ENCODE measurements at places on chromosomes 5 and 9.

DNA sequence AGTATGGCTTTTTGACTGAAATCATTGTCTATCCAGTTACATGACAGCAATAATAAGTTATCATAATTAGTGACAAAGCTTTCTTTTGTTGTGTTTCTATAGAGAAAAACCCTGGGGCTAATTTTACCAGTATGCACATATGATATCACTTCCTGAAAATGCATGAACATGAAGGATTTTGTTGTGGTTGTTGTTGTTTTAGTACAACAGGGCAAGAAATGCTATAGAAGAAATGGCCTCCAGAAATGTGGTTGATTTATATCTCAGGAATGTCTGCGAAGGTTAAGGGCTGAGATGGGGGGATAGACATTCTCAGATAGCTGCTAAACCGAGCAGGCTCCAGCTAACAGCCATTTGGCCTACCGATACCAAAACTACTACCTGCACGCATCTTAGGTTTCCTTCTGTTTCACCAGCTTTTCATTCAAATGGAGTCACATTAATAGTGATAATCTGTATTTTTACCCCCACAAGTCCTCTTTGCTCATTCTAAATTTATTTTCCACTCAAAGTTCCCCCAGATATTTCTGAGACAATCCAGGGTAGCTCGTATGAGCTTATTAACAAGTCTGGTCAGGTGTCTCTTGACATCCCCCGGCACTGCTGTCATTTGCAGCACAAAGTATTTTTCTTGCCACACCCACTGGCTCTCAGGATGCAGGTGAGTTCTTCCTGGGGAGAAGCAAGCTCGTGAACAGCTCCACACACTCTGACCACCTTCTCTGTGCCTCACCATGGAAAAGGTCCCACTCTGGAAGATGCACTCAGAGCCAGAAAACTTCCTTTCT lies 232.4 kb upstream of the GAS1 start:
- no peak for DNase-seq

DNA sequence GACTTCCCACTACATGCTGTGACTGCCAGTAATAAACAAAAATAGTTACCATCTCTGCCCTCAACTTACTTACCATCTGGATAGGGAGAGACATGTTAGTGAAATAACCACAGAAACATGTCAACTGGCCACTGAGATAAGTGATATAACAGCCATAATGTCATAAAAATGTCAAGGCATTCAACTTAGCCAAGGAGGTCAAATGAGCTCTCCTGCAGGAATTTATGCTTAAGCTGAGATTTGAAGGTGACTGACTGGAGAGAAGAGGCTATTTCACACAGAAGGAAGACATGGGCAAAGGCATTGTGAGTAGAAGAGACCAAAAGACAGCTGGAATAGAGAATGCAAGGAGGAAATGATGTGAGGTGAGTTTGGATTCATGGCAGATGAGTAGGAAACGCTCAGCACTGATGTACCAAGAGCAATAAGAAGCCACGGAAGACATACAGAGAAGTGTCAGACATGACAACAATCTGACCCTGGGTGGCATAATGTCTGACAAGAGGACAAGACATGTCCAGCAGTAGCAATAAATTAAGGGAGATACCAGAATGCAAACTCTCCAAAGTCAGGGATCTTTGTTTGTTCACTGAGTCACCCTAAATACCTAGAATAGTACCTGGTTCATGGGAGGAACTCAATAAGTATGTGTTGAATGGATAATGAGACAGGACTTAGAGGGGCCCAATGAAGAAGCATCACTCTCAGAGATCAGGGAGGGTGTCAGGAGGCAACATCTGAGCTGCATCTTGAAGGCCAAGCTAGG lies 318.8 kb downstream of the ACTL7B start:
- DNase-seq: no peak

DNA sequence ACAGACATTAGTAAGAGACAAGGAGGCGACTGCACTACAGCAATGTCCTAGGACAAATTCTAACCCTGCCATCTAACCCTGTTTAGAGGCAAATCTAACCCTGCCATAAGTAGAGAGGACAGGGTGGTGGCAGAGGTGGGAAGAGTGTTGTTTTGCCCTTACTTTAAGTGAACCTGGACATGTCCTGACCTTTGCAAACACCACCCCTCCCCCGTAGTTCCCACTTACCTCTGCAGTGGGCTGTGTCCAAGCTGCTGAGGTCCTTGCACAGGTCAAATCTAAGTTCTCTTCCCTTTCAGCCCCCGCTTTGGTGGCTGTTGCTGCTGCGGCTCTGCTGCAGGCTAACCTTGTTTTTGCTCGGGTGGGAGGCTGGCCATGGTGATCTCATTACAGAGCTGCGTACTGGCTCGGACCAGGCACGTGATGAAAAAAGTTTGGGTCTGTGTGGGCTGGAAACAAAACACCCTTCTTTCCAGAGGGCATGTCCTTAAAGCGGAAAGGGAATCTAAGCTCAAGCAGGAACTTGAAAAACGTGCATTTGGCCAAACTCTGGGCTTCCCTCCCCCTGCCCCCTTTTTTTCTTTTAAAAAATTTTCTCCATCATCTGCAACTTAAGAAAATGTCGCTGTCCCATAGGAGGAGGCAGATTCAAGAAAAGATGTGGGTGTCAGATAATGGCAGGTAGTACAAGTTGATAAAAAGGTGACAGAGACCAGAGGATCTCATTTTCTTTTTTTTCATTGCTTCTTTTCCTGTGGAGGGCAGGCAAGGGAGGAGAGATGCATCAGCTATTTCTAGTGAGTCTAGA lies at the start of gene FAXDC2:
FAXDC2 (minus strand) TSS at position 349 of the 808 bp plus-strand sequence. CDS start 12,425 bp downstream, outside the sequence.
- no peak for DNase-seq

- no peak for DNase-seq
Observed at GRCh38 chr9:15785584-15785983, 232.7 kb downstream of the CCDC171 start.

GRCh38 chr5:17115855-17116254 lies 101.6 kb upstream of the BASP1 start:
- DNase-seq: no peak

DNA sequence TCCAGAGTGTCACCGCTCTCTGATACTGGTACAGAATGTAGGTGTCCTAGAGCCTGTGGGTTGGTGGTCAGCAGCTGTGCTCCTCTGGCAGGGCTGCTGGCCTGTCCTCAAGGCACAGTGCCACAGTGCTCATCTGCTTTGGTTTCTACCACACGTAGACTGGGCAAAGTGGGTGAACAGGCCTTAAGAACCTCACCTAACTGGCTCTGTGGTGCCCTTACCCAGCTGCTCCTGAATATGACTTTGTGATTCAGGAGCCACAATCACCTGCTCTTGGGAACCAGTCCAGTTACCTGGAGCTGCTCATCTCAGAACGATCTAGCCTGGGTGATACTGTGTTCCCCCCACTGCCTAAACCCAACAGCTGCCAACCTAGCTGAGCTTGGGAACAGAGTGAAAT lies 6.4 kb downstream of the NOP16 start:
- DNase-seq: no peak

DNA sequence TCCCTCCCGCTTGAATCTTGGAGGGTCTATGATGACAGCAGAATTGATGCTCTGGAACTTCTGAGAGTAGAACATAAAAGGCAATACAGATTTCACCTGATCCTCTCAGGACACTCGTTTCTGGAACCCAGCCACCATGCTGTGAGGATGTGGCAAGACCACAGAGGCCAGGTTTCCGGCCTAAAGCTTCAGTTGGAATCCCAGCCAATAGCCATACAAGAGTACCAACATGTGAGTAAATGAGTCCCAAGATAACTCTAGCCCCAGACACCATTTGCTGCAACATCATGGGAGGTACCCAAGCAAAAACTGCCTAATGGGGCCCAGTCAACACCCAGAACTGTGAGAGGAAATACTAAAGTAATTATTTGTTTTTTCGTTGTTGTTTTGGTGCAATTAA lies 65.7 kb upstream of the MARCHF11 start:
- DNase-seq: no peak
